ENCODE measurements at places on chromosomes 7 and 10. TPM values are rescaled to one million over a fixed set of nuclear protein-coding genes. Genes with fewer than 3 reads are reported as not detected.

The TCF7L2 gene
- 164 TPM for total RNA-seq

The ATG9B gene
- 2.1 TPM for total RNA-seq

The C7orf25 gene
- total RNA-seq = 5.3 TPM

The GRID2IP gene
- 3.2 TPM for total RNA-seq

The C10orf90 gene
- not detected for total RNA-seq

The GPR15LG gene
- not detected for total RNA-seq
